ENCODE measurements at places on chromosomes 2 and 18.
A peak's percentile ranks its signal among the peaks of the same experiment; 100 is the strongest.

DNA sequence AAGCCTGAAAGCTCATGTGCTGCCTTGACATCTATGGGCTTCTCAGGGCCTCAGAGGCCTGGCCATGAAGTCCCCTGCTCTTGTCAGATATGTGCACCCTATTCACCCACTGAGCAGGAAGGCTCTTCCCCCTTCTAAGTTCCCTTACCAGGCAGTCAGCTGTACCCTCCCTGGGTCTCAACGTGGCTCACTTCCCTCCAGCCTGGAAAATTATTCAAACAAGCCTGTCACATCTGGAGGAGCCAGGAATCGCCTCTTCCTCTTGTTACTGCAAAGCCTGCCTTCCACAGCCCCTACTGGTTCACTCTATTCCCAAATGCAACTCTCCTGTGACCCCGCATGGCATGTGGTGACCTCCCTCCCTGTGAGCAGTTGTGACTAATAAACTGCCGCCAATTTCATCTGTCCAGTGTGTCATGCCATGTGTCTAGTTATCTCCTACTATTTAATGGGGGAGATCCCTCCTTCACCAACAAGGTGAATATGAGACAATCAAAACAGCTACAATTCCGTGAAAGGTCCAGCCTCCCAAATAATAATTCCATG lies 8.4 kb upstream of the SERPINB8 start:
- DNase-seq, result no peak

DNA sequence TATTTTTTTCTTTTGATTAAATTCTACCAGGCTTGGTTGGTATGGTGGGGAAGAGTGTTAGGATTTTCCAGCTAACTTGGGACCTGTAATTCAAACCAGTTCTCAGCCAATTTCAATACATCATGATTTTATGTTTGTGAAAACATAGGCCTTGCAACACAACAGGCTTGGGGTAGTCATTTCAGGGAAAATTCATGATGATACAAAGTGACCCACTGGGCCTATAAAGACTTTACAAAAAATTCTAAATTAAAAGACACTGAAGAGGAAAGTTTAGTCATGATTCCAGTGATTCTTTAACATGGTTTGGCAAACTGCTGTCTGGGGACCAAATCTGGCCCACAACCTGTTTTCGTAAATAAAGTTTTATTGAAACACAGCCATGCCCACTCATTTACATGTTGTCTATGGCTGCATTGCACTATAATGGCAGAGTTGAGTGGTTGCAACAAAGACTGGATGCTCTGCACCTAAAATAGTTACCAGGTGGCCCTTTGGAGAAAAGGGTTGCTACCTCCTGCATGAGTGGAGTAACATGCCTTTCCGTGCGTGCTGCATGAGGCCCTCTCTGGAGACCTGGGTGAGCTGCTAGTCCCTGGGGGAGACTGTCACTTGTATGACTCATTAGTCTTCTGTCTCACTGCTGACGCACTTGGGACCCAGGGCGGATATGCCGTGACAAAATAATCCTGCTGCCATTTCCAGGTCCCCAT lies 73.6 kb downstream of the NPAS2 start:
- DNase-seq, result peak; percentile 2

DNA sequence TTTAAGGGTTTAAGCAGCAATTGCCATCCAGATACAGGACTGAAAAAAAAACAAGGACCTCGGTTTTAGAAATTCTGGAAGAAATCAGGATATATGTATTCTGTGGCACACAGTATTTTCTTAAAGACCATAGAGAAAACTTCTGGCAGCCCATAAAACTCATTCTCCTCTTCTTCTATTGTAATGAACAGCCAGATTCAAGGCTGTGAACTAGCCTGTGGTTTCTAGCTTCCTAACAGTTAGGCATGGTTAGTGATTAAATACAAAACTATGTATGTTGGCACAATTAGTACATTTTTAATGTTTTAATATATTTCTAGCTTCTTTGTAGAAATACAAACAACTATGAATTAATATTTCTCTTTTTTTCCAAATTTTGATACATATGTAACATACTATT lies 555.7 kb downstream of the DSC3 start:
- no peak for DNase-seq

- no peak for DNase-seq
These were observed 621.2 kb downstream of the GALR1 start for GRCh38 chr18:77870894-77871293.

- DNase-seq, result no peak
These were observed 107.3 kb upstream of the MYCN start for GRCh38 chr2:15832849-15833680.

- DNase-seq, result no peak
These were observed 302.4 kb downstream of the PLCL1 start for GRCh38 chr2:198106621-198107385.

GRCh38 chr2:10538224-10538894 lies 90.2 kb upstream of the ODC1 start:
- DNase-seq, result no peak

DNA sequence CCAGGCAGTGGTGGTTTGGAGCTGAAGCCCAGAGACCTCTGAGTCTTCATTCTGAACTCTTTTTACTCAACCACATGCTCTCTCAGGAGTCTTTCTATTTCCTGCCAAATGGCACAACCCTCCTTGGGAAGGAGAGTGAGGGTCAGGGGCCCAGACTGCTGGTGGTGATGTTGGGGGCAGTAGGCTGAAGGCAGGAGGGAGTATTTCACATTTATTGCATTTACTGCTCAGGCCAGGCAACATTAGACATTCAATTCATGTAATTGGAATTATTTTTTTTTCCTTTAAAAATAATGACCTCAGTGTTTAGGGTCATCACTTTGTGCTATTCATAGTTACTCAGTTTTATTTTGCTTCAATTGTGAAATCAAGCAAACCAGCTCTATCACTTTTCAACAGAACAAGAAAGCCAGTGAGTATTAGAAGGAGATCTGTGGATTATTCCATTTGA lies 311.3 kb upstream of the NT5C1B start:
- no peak for DNase-seq
